ENCODE measurements at places on chromosomes 4 and X.

GRCh38 chrX:22968494-22968893 is 31.3 kb upstream of the DDX53 start:
- DNase-seq = no peak

DNA sequence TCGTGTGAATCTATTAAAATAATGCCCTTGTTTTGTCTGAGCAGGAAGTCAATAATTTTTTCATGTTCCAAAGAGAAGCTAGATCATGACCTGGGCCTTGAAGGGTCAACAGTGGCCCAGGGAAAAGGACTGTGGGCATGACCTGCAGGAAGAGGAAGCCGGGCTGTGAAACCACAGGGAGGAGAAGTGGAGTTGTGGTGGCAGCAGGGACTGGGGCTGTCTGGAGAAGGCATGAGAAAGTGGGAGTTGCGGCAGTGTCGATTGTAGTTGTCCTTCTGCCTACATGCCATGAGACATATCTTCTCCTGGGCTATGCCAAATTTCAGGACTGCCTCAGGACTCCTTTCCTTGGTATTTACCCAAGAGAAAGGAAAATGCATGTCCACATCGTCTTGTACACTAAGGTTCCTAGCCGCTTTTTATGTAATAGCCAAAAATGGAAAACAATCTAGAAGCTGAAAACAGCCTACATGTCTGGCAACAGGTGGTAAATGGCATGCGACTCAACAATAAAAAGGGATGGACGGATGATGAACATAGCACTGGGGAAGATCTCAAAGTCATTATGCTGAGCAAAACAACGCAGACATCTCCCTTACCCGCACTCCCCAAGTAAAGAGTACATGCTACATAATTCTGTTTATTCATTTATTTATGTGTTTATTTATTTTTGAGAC is 13.6 kb upstream of the PTTG2 start:
- DNase-seq = no peak

- DNase-seq = peak; percentile 56
Measured at GRCh38 chr4:186553717-186554116, 1.6 kb downstream of the MTNR1A start.

DNA sequence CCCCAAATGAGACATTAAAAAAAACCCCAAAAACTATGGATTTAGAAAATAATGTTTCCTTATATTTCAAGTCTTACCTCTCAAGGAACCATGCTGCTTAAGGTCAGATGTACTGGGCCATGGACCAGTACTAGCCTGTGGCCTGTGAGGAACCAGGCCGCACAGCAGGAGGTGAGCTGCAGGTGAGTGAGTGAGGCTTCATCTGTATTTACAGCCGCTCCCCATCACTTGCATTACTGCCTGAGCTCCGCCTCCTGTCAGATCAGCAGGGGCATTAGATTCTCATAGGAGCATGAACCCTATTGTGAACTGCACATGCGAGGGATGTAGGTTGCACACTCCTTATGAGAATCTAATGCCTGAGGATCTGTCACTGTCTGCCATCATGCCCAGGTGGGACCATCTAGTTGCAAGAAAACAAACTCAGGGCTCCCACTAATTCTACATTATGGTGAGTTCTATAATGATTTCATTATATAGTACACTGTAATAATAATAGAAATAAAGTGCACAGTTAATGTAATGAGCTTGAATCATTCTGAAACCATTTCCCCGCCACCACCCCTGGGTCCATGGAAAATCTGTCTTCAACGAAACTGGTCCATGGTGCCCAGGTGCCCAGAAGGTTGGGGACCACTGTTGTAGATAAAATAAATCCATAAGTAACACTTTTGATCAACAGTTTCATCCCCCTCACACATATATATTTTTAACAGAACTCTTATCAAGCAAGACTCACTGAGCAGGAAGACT is 105.3 kb upstream of the CBR4 start:
- peak; percentile 59 for DNase-seq

DNA sequence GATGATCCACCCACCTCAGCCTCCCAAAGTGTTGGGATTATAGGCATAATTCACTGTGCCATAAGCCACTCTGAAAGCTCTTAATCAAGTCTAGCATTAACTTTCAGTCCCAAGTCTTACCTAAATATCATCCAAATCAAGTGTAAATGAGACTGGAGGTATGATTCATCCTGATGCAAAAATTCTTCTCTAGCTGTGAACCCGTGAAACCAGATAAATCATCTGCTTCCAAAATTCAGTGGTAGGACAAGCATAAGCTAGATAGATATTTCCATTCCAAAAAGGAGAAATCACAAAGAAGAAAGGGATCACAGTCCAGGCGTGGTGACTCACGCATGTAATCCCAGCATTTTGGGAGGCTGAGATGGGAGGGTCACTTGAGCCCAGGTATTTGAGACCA is 8.8 kb upstream of the TBC1D25 start:
- no peak for DNase-seq

DNA sequence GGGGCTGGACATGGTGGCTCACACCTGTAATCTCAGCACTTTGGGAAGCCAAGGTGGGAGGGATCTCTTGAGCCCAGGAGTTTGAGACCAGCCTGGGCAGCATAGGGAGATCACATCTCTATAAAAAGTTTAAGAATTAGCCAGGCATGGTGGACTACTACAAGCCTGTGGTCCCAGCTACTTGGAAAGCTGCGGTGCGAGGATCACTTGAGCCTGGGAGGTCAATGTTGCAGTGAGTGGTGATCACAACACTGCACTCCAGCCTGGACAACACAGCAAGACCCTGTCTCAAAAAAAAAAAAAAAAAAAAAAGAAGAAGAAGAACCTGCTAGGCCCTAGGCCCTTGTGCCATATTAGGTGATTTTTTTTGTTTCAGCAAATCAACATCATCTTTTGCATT is 12.2 kb downstream of the SRD5A3 start:
- no peak for DNase-seq

DNA sequence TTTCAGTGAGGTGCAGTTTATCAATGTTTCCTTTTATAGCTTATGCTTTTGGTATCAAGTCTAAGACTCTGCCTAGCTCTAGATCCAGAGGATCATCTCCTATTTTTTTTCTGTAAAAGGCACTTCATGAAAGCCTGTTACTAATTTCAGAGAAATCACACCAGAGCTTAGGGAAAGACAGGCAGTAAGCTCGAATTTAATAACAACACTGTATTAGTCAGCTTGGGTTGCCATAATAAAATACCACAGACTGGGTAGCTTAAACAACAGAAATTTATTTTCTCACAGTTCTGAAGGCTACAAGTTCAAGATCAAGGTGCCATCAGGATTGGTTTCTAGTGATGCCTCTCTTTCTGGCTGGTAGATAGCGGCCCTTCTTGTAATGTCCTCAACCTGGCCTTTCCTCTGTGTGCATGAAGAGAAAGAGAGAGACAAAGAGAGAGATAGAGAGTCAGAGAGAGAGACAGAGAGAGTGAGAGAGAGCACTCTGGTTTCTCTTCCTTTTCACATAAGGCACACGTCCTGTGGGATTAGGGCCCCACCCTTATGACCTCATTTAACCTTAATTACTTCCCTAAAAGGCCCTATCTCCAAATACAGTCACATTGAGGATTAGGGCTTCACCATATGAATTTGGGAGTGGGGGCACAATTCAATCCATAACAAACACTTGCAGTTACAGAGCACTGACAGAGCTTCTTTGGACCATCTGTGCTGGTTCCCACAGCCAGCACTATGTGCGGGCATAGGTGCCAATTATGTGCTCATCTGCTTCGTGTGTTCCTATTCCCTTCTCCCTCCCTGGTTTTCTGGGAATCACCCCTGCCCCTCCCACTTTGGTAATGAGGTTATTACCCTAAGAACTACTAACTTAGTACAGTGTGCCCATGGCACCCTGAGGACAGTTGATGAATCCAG is 114.8 kb upstream of the MED14 start:
- DNase-seq = no peak

- no peak for DNase-seq
Measured at GRCh38 chr4:13678186-13678924, 50.8 kb upstream of the BOD1L1 start.

Data from colonic mucosa (tissue), 4 donors.